Activated CD4-positive, CD25-positive, alpha-beta regulatory T cell (primary cell): ENCODE measurements at places on chromosomes 4 and X.

DNA sequence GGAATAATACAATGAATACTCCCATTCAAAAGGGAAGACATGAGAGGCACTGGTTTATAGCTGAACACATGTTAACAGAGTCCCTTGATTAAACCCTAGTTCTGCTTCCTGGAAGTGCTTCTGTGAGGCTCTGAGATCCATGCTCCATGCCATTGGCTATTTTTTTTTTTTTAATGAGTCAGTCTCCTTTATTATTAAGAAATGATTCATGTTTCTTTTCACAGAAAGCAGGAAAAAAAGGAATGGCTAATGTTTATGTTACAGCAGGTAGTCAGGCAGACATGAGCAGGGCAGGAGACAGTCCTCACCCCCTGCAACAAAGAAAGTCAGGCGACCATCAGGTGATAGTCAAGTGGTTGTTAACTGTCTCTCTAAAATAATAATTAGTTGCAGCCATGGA, 598.7 kb downstream of the EPHA5 start:
- no peak for DNase-seq

- no peak for DNase-seq
Measured at GRCh38 chr4:173494013-173494970, 35.7 kb downstream of the HAND2 start.

DNA sequence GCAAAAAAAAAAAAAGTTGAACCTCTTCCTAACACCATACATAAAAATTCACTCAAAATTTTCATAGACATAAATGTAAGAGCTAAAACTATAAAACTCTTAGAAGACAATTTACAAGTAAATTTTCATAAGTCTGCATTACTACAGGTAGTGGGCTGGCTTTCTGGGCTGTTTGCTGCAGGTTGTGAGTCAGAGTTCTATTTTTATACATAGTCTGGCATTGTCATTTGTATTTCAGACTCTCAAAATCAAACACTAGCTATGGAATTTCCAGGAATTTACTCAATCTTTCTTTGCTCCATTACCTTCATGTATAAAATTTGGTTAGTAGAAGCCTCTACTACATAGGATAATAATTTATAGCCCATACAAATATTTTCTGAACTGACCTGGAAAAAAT, 227.2 kb downstream of the COX18 start:
- DNase-seq: no peak

- no peak for DNase-seq
Measured at GRCh38 chr4:7156761-7157488, 35.4 kb upstream of the SORCS2 start.

DNA sequence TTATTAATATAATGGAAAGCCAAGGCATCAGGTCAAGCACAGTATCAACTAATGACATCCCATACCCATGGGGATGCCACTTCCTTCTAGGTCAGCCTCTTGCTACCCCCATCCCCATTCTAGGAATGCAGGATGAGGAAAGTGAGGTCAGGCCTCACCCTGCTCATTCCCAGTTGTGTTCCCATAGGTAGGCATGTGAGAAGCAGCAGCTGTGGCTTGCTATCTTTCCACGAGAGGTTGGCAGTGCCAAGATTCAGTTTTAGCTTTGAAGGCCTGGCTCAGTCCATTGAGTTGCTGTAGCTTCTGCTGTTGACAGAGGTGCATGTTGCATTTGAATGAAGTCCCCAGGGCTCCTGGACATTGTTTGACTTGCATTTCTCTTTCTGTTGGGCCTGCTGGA, 15.5 kb downstream of the LONRF3 start:
- no peak for DNase-seq
